GM23338 (cell line): ENCODE measurements at places on chromosomes 1 and 21. TPM values are rescaled to one million over a fixed set of nuclear protein-coding genes. Genes with fewer than 3 reads are reported as not detected.

The ZNF683 gene
- not detected in 2 replicates for total RNA-seq

The PRAMEF7 gene
- not detected in 2 replicates for total RNA-seq

The LCE1A gene
- not detected in 2 replicates for total RNA-seq

The FAM43B gene
- total RNA-seq: 3.0 and 3.6 TPM in 2 replicates

- peak; percentile 72 for DNase-seq
Measured at GRCh38 chr1:211135342-211135950, 1.5 kb upstream of the KCNH1 start.

DNA sequence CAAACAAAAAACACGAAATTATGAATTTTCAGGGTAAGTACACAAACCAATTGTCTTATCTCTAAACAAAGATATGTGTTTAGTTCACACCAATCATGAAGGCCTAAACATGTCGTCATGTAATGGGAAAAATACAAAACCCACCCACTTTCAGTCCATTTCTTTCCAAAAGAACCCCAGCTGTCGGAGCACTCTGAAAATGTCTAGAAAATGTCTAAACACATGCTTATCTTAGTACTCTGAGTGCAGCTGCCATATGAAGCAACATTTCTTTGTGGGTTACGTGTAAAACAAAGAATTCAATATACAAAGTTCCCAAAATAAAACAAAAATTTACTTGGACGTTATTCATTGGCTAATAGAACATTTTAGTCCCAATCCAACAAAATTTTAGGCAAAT is 22.7 kb downstream of the SERBP1 start:
- DNase-seq: no peak

DNA sequence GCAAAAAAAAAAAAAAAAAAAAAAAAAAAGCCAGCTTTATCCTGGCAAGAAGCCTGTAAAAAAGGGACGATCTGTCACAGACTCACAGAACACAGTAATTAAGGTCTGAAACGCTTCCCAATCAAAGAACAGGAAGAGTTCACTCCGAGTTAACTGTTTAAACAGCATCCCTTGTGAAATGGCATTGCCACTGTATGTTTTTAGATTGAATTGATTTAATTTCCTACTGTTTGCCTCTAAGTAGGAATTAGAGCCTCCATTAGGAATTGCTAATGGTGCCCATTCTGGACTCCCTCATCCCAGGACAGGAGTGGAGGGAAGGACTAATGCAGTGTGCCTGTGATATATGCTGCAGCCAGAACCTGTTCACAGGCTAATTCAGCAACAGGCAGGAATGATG is 370.8 kb downstream of the RWDD3 start:
- DNase-seq: no peak

GRCh38 chr1:904310-904950 is 19.3 kb upstream of the SAMD11 start:
- peak; percentile 79 for DNase-seq

- no peak for DNase-seq
Measured at GRCh38 chr1:33123266-33123665, 42.3 kb downstream of the AZIN2 start.

GRCh38 chr1:43153443-43153842 is 18.6 kb downstream of the EBNA1BP2 start:
- no peak for DNase-seq

DNA sequence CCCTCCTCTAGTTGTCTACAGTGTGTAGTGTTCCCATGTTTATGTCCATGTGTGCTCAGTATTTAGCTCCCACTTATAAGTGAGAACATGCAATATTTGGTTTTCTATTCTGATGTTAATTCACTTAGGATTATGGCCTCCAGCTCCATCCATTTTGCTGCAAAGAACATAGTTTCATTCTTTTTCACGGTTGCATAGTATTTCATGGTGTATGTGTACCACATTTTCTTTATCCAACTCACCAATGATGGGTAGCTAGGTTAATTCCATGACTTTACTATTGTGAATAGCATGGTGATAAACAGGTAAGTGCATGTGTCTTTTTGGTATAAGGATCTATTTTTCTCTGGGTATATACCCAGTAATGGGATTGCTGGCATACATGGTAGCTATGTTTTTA is 67.0 kb downstream of the TBX19 start:
- no peak for DNase-seq

- no peak for DNase-seq
Measured at GRCh38 chr1:153799016-153799415, 23.8 kb downstream of the SLC27A3 start.

DNA sequence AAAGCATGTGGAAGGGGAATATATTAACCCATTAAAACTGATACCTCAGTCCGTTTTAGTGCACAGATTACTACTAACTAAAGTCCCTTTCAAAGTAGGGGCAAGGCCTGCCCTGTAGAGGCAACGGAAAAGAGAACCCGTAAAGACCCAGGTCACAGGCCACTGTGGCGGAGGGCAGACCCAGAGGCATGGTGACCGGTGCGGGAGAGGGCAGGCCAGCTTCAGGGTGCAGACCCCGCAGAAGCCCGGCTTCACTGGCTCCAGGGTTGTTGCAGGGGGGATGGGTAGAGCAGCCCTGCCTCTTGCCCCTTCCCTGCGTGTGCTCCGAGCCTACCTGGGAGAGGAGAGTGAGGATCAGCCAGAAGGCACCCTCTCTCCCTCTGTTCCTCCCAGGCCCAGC is 17.7 kb downstream of the CNTN2 start:
- no peak for DNase-seq
